Psoas muscle (tissue), 8 donors: ENCODE measurements at places on chromosomes 3 and 15.

GRCh38 chr3:83233715-83234114 is 1472.3 kb upstream of the GBE1 start:
- DNase-seq, result no peak

DNA sequence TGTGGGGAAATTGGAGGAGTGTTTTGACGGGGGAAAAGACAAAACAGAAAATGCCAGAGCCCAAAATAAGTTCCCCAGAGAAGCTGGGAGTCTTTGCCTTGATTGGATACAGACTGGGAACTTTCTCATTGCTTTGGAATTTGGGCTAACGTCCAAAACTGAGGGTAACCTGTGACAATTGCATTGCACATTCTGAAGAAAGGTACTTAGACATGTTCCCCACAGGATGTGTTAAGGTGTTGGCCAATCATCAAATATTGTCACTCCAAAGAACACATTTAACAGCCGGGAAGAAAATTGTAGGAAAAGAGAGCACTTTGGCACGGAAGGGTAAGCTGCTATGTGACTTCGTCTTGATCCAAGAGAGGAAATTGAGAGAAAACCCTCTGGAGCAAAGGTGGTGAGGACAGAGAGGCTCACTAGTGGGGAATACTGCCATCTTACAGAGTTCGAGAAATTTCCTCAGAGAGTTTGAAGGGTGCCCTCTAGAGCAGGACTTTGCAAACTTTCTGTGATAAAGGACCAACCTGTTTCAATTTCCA is 619.5 kb upstream of the TBL1XR1 start:
- DNase-seq, result no peak

DNA sequence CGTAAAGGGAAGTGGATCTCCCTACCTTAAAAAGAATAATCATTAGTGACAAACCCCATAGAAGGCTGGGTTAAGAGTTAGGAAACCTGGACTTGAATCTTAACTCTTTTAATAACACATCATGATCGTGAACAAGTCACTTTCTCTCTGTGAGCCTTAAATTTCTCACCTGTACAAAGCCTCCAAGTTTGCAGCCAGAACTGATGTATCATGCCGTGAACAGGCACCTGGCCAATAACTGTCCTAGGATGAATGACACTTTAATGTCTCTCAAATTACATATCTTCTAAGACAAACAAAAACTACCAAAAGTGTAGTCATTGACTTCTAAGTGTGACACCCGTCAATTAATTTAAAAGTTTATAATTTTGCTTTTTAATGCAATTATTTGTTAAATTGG is 3.9 kb downstream of the UPK1B start:
- no peak for DNase-seq

GRCh38 chr3:152826476-152826875 is 8.5 kb upstream of the P2RY1 start:
- no peak for DNase-seq

- no peak for DNase-seq
Observed at GRCh38 chr3:13148561-13149329, 75.5 kb upstream of the IQSEC1 start.
